Fibroblast of lung (primary cell): ENCODE measurements at places on chromosomes 7 and 10. TPM values are rescaled to one million over a fixed set of nuclear protein-coding genes. Genes with fewer than 3 reads are reported as not detected.

CHAT gene
- total RNA-seq = not detected in 2 replicates

- DNase-seq = no peak
Observed at GRCh38 chr10:77293773-77294172, 343.8 kb downstream of the KCNMA1 start.

DNA sequence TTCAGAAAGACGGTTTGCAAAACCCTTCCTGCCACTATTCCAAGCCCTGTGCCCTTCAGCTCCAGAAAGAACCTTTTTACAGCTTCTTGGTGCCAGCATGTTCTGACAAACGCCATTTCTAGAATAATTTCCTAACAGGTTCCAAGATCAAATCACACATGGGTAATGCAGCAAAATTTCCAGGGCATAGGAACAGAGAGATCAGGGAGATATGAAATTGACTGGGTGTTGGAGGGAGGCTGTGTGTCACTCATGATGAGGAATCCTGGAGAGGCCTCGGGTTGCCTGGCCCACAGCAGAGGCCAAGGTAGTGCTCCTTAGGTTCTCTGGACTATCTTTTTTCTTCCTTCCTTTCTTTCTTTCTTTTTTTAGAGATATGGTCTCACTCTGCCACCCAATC is 29.5 kb downstream of the RAB19 start:
- no peak for DNase-seq

DNA sequence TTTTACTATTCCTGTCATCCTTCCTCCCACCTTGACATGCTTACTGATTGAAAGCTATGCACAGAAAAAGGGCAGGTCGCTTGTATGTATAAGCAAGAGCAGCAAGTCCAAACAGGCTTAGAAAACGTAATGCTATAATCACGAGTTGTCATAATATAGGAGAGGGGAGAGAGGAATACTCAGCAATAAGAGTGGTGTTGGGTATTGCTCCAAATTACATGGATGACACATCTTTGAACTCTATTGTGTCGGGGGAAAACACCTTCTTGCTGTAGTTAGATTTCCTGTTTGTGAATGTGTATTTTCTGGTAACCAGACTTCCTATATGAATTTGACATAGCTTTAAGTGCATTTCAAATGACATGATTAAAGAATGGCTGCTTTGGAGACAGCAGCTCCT is 7.5 kb downstream of the MET start:
- DNase-seq = peak; percentile 35

- no peak for DNase-seq
Observed at GRCh38 chr10:76581506-76582256, 1055.9 kb downstream of the KCNMA1 start.
